ENCODE measurements at places on chromosomes 4 and X.

DNA sequence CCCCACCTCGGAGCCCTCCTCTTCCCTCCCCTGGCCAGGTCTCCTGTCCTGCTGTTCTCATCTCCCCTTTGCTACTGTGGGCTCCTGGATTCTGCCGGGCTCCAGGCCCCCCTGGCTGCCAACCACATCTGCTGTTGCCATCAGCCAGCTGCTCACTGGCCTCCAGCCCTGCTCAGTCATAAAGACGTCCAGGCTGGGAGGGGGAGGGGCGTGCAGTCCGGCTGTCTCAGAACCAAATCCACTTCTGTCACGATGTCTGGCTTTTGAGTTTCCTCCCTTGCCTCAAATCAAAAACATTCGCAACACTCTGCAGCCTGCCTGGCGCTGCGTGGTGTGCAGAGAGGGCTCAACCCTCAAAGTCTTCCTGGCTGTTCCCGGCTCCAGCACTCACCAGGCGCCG lies 7.1 kb downstream of the RASL11B start:
- DNase-seq: no peak

DNA sequence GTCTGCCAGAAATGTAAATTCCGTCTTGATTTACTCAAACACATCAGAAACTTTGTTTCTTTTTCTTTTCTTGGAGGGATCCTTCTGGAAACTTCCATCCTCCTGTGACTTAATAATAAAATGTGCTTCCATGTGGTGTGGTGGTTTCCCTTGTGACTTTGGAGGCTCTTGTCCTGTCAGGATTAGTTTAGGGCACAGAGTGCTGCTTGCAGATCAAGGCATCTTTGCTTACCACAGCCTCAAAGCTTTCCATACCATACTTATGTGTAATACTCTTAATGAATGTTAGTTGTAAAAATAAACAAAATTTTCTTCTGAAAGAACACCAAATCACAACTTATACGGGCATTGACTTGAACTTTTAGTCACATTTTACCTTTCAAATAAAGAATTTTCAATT lies 27.4 kb downstream of the GBA3 start:
- no peak for DNase-seq

GRCh38 chr4:76067652-76068286 lies 6.7 kb upstream of the ART3 start:
- peak; percentile 83 for DNase-seq

GRCh38 chr4:4864940-4865704 lies 5.7 kb downstream of the MSX1 start:
- no peak for DNase-seq

GRCh38 chr4:169841776-169842175 lies 84.0 kb upstream of the HPF1 start:
- DNase-seq: no peak

DNA sequence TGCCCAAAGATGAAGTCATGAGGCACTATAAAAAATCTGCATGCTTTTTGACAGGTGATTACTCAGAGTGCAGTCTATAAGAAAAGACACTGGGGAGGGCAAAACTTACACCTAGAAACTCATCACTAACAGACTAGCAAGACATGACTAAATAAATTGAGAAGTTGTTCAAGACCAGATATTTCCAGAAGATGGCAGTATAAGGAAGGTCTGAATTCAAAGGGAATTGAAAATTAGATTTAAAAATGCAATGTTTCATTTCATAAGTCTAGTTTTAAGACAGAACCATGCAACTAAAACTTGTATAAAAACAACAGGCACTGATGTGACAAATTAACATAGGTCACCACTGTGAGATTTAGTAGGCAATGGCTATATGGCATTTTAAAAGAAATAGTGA lies 232.5 kb upstream of the POF1B start:
- DNase-seq: no peak

DNA sequence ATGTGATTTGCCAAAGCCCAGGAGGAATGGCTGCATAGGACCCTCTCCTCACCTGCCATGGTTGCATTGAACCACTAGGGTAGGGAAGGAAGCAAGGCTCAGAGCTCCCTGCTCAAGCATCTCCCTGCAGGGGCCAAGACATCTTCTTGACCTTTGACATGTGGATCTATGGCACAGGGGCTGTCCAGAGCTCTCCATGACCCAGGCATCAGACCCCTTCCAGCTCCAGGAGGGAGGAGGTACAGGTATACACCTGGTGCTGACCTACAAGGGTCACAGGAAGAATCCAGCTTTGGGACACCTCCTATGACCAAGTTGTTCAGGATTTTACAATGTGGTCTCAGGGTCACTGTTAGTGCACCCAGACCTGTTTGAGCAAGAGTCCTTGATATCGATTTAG lies 23.2 kb upstream of the ASMTL start:
- peak; percentile 2 for DNase-seq

GRCh38 chr4:76723924-76724323 lies 174.0 kb downstream of the SOWAHB start:
- no peak for DNase-seq

DNA sequence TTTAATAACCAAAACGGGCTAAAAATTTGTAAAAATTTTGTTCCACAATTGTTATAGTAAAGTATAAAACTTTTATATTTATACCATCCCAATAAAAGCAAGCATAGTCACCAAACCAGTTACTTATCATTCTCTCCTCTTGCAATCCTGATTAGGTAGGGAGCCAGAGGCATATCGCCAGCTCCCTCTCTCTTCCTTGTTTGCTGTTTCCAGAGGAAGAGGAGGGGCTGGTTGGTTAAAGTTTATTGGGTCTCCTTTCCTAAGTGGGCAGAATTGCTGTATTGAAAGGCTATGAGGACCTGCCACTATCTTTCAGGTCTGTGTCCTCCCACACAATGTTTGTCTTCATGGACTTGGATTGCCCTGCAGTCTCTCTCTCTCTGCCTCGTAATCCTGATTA lies 29.6 kb upstream of the BBS12 start:
- DNase-seq: no peak

DNA sequence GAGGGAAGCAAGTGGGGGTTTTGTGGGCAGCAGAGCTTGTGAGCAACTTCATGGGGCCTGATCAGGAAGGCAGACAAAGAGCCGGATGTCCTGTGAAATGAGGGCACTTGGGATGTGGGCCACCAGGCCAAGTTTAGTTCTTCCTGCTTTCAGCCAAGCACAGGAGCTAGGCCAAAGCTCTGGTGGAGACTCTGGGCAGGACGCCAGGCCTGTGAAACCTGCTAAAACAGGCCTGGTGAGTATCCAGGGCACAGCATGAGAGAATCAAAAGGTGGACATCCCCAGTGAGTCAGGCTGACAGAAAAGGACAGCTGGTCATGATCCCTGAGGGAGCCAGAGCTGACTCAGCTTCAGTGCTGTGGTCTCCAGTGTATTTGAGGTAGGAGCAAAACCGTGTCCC lies 95.7 kb downstream of the NPNT start:
- no peak for DNase-seq

GRCh38 chr4:3362431-3363287 lies 69.8 kb downstream of the RGS12 start:
- no peak for DNase-seq

DNA sequence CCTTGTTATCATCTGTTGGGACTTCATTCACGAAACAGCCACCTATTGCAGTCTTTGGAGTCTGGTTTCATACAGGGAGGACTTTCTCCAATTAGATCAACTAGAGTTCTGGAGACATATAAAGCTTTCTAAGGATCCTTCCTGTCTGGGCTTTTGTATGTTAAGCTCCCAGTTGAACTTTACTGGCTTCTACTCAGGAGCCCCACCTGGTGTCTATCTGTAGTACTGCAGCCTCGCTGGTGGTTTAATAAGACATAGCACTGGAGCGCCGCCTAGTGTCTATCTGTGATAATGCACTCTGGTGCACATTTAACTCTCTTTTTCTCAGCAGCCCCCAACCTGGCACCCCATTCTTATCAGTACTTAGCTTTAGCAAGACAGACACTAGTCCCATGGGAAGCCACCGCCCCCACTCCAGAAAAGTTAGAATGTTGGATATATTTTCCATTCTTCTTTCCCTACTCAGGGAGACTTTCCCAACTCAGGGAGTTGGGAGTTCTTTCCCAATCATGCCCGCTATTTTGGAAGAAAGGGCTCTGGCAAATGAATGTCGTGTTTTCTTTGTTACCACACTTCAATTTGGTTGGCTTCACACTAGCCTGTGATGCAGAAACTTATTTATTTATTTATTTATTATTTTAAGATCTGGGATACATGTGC lies 36.9 kb upstream of the SYTL4 start:
- peak; percentile 89 for DNase-seq

DNA sequence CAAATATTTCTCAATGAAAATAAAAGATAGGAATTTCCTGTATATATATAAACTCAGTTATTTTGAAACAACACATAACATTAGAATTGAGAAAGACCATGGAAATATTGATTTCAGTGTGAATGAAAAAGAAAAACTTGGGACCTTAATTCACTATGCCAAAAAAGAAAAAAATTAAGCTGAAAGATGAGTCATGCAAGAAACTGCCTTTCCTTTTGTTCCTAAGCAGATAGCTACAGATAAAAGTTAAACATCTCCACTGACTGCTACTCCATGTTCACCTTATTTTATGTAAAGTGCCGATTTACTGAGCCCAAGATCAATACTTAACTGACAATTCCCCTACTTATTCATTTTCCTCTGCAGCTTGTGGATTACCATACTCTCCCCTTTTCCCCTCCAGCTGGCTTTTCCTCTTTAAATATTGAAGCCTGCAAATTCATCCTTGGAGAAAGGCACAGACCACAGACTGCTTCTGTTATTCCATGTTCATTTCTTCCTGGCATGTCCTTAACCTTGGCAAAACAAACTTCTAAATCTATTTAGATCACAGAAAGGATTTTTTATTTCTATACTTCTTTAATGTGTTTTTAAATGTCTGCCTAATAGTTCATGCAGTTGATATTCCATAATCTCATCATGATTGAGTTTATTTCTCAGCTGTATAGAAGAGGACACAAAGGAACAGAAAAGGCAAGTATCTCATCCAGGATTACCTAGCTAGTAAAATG lies 40.5 kb upstream of the YTHDC1 start:
- DNase-seq: no peak

- no peak for DNase-seq
Measured at GRCh38 chrX:55521687-55522086, 32.0 kb upstream of the USP51 start.

GRCh38 chr4:25171201-25171865 lies 11.1 kb upstream of the SEPSECS start:
- no peak for DNase-seq

- no peak for DNase-seq
Measured at GRCh38 chr4:177569434-177569833, 127.2 kb upstream of the AGA start.

GRCh38 chr4:47068986-47069385 lies 37.6 kb downstream of the GABRB1 start:
- DNase-seq: no peak

- DNase-seq: no peak
Measured at GRCh38 chrX:120727911-120728310, 98.1 kb upstream of the C1GALT1C1 start.

DNA sequence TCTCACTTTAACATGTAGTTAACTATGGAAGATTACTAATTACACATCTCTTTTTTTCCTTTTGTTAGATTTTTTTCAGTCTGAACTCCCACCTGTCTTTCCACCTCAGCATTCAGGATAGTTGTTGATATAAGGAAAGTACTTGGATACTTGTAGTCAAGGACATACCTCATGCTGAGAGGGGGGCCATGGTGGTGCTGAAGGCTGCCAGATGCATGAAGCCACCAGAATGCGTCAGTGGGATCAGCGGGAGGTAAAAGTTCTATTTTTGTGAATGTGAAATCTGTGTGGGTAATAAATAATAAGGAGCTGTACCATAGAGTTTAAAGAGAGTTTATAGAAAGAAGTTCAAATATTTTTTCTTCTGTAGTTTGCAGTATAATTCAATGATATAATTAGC lies 13.1 kb upstream of the NDST4 start:
- DNase-seq: no peak

DNA sequence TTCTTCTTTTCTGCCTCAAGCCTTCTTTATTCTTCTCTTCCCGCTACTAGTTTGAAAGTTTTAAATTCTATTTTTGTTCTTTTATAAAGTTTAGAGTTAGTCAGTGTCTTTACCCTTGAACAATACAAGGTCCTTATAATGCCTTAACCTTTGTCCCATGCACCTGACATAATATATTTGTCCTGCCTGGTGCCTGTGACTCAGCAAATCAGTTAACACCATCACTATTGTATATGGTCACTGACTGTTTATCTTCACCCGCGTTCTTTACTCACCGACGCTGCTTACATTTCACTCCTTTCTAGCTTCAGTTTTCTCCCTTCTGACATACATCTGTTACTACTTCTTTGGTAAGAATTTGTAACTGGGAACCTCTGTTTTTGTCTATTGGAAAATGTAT lies 5.7 kb downstream of the SMIM20 start:
- DNase-seq: no peak

- DNase-seq: no peak
Measured at GRCh38 chr4:101953949-101954348, 163.4 kb downstream of the BANK1 start.

GRCh38 chr4:19417256-19417655 lies 834.4 kb upstream of the SLIT2 start:
- no peak for DNase-seq

- DNase-seq: no peak
Measured at GRCh38 chr4:158809611-158810486, 41.0 kb downstream of the FNIP2 start.

DNA sequence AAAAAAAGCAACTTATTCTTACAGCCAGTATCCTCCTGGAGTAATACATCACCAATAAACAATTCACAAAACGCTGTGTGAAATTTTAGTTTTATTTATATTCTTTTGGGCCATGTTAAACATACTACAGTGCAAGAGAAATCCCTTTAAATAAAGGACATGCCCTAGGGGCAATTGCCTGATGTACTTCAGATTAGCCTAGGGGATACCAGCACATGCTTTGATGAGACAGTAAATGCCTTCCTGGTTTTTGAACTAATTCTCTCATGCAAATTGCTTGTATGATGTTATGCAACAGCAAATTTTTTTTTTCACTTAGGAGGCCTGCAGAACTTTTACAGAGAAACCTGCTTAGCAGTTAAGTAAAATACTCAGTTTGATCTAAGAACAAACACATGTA lies 711.9 kb upstream of the FRG1 start:
- DNase-seq: no peak

GRCh38 chr4:119627267-119628255 lies 1.0 kb downstream of the PDE5A start:
- peak; percentile 58 for DNase-seq

- no peak for DNase-seq
Measured at GRCh38 chr4:19961091-19961490, 290.6 kb upstream of the SLIT2 start.

DNA sequence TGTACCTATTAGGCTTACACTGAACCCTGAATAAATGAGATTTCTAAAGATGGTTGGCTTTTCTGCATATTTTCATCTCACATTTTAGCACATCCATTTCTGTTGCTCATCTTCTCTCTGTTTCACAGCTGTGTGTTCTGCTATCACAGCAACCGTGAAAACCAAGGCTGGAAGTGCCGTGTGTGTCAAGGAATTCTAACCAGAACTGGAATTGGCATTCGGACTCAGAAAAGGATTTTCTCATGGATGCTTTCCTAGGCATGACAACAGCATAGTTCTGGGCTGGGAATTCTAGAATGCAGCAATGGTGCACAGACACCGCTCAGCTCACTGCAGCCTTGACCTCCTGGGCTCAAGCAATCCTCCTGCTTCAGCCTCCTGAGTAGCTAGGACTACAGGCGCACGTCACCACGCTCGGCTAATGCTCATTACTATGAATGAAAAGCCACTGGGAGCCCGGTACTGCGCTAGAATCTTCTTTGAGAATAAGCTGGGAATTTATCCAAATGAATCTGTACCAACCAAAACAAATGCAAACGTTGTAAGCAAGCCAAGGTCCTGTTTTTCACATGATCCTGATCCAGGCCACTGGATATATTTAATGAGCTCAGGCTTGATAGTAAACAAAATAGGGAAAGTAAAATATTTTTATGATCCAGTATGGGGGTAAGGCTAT lies 105.2 kb downstream of the RBM47 start:
- no peak for DNase-seq
